ENCODE measurements at places on chromosomes 12 and 14. TPM values are rescaled to one million over a fixed set of nuclear protein-coding genes. Genes with fewer than 3 reads are reported as not detected.

The AQP2 gene
- not detected for total RNA-seq

The FAM181A gene
- total RNA-seq, result not detected

The STAB2 gene
- total RNA-seq, result 0.16 TPM

The WNT1 gene
- not detected for total RNA-seq

The GRIP1 gene
- total RNA-seq, result 2.9 TPM

The GPR137C gene
- 0.80 TPM for total RNA-seq

GRCh38 chr14:105855893-105856675 is 329.7 kb downstream of the TMEM121 start:
- DNase-seq, result peak; percentile 42

DNA sequence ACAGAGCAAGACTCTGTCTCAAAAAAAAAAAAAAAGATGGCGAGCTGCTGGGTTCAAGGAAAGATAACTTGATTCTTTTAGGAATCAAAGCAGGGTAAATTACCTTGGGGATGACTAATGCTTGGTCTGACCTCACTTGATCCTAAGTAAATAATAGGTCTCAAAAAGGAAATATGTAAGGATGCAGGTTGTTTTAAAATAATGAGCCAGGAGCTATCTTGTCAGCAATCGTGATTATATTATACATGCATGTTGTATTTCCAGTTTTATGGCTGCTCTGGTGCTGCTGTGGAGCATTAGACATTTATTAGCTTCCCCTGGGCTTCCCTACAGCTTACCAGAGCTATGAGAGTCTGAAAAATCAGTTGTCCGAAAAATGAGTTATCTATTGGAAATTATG is 2.6 kb downstream of the EIF2B2 start:
- no peak for DNase-seq

DNA sequence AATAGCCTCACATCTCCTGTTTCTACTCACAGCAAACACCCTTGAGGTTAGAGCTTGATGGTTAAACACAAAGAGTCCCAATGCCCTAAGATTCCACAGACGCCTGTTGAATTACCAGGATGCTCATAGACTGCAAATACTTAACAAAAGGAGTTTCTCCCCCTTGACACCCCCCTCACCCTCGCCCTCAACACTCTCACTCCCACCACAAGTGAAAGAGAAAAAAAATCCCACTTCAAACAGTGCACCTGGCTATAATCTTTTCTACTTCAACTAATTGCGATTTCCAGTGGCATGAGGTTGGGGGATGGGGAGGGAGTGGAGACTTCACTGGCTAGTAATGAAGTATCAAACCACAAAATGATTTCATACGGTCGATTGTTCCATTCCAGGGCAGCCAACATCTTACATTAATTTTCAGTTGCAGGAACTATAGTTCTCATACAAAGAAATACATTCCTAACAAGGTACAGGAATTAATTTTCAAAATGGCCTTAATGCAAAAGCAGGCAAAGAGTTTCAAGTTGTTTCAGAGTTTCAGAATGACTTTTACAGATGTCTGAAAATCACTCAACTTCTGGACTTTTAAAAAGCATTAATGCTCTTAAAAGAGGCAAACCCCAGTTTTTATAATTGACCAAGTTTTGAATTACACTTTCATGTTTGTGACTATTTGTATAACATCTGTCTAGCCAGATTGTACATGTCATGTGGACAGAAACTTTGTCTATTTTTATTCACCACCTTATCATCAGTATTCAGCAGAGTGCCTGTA is 390.7 kb downstream of the C12orf75 start:
- DNase-seq, result no peak

- DNase-seq, result no peak
These were observed 16.4 kb downstream of the KRT18 start for GRCh38 chr12:52965337-52965731.

- no peak for DNase-seq
These were observed 109.3 kb downstream of the NTN4 start for GRCh38 chr12:95681210-95681765.

DNA sequence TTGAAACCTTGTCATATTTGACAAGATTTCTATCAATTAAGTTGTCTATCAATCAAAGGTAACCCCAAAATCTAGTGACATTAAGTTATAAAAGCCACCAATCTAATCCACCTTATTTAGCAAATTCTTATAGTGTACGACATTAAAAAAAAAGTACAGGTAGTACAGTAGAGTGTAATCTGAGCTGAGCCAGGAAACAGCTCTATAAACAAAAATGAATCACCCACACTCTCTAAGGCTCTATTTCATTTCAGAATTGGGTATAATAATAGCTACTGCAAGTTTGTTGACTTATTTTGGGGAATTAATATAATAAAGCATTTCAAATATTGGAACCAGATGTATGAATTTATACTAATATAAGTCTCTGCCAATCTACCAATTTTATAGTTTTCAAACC is 342.4 kb upstream of the FLRT2 start:
- DNase-seq, result no peak

DNA sequence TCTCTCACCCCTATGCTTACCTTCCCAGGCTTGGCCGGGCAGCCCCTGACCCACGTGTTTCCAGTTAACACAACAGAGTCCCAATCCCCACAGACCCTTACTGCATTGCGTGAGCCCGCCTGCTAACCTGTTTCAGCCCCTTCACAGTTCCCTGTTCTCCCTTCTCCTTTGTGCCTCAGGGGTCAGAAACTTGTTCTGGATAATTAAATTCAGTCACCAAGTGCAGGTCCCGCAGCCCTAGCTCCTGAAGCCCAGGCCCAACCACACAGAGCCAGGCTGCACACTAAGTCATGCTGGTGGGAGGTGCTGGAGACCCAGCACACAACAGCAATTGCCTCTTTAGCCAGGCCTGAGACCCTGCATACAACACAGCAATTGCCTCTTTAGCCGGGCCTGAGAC is 9.6 kb downstream of the ISM2 start:
- no peak for DNase-seq

DNA sequence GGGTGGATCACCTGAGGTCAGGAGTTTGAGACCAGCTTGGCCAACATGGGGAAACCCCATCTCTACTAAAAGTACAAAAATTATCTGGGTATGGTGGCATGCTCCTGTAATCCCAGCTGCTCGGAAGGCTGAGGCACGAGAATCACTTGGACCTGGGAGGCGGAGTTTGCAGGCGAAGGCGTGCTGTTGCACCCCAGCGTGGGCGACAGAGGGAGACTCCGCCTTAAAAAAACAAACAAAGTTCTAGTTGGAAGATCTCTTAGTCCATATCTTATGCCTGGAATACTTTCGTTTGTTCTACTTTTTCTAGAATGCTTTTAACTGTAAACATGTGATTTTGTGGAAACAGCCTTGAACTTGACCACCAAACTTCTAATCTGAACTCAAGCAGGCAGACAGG is 38.7 kb downstream of the PPHLN1 start:
- no peak for DNase-seq

- DNase-seq, result peak; percentile 49
These were observed 6.5 kb upstream of the PRPH start for GRCh38 chr12:49288412-49288853.

DNA sequence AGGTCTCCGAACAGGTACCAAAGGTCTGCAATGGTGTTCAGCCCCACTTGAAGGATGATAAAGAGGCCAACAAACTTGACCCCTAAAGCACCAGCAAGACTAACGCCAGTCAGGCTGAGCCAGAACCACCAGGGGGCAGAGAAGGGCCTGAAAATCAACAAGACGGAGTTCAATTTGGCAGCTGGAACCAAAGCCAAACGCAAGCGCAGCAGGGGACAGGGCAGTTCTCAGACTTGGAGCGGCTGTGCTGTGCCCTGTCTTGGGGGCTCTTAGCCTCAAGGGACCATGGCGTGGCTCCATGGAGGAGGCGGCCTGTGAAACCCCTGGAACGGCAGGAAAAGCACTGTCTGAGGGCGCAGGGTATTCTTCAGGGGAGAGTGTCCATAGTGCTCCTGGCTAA is 19.6 kb downstream of the POMT2 start:
- peak; percentile 61 for DNase-seq

DNA sequence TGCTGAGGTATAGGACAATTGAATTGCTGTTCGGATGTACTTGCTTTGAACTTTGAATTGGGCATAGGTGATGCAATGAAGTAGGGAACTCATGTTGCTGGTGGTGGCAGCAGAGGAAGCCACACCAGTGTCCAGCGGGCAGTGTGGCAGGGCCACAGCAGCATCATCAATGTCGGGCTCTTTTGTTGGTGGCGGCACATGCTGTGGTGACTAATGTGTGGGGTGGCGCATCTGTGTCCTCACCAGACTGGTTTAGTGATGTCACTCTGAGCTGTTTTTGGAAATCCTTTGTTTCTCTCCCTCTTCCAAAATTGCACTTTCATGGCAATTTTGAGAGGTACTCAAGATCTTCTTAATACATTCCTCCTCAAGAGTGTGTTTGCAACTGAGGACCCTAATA is 187.6 kb downstream of the ETNK1 start:
- no peak for DNase-seq

GRCh38 chr12:70094467-70094866 is 148.8 kb upstream of the CNOT2 start:
- no peak for DNase-seq

DNA sequence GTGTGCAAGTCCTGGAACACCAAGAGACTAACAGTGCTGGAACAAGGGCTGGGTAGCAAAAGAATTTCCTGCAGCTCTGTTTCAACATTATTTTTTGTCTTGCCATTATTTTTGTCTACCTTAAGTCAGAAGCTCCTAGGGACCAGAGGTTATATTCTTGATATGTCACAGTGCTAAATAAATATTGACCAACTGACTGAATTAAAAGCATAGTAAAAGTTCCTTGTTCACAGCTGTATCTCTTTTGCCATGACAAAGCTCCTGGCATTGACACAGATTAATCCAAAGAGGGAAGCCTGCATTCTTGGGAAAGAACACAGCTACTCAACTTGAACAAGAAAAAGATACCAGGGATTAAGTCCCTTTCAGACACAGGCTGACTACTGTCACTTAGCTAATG is 136.5 kb downstream of the SPTSSA start:
- no peak for DNase-seq

DNA sequence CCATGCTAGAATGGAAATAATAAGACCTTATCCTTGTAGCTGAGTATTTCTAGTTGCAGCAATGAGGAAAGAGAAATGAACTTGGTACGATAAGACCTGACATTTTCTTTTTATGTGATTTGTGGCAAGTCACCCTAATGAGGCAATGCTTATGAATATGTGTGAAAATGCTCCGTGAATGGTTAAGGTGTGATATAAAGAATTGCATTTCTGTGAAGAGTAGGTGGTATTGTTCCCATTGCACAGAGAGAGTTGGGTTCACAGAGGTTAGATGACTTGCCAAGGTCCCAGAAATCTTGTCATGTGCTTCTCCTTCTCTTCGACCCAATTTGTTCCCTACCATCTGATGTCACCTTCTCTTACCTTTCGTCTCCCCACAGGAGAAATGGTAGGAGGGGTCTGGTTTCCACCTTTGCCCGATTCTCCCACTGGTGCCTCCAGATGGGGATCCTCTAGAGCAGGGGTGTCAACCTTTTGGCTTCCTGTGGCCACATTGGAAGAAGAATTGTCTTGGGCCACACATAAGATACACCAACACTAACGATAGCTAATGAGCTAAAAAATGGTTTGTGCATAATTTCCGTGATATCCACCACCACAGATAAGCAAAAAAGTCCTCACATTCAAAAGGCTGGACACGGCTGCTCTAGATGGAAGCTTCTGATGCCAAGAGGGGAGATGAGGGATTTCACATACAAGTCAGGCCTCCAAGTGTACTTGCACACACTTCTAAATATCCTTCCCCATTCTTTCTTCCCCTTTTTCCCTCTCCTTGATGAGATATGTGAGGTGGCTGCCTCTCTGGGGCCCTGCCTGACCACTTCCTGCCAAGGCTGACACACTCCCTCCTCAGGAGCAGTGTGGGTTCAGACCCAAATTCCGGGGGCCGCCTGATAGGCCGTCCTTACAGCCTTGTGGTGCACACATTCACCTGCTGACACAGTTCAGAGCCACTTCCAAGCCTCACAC is 96.1 kb downstream of the PLXNC1 start:
- no peak for DNase-seq

DNA sequence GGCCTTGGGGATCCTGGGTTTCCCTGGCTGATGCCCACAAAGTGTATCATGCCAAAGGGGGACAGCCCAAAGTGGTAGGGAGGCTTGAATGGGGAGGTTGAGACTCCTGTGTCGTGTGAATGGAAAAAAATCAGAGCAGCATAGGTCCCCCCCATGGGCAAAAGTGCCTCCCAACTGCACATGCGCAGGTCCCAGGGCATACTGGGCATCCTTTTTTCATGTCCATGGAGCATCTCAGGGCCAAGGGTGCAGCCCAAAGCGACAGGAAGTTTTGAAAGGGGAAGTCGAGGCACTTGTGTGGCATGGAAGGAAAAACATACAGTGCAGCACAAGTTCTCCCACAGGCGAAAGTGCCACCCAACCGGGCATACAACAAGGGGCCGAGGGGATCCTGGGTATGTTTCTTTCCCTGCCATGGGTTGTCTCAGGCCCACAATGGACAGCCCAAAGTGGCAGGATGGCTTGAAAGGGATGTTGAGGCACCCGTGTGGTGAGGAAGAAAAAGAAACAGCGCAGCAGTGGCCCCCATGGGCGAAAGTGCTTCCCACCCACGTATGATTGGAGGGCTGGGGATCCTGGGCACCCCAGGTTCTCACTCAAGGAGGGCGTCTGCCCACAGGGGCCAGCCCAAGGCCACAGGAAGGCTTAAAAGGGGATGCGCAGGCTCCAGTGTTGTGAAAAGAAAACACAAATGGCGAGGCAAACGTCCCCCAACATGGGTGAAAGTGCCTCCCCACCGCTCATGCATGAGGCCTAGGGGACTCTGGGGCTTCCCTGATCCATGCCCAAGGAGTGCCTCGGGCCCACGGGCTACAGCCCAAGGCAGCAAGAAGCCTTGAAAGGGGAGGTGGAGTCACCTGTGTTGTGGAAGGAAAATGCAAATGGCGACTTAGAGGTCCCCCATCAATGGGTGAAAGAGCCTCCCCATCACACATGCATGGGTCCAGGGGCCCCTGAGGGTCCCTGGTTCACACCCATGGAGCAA is 573.7 kb downstream of the ALG10 start:
- peak; percentile 25 for DNase-seq

GRCh38 chr12:128079-128478 is 61.5 kb downstream of the IQSEC3 start:
- DNase-seq, result no peak

GRCh38 chr12:128338386-128339125 is 71.6 kb downstream of the TMEM132C start:
- DNase-seq, result no peak

DNA sequence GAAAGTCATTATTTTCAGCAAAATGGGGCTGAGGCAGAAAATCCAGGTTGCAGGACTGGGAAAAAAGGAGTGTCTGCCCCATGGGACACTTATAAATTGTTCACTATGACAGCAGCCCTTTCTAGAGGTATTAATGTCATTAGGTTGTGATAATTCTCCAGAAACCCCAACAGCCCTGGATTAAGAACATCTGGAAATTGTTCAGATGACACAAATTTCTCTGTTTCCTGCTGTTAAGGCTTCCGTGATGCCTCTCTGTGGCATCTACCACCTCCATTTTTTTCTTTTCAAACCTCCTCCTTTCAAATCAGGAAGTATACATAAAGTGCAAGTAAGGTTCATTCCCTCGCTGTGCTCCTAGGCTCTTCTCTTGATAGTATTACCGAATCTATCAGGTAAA is 25.6 kb downstream of the EGLN3 start:
- DNase-seq, result no peak

- no peak for DNase-seq
These were observed 50.3 kb downstream of the TSHR start for GRCh38 chr14:81005540-81006228.
